ENCODE measurements at places on chromosomes 12 and 14. TPM values are rescaled to one million over a fixed set of nuclear protein-coding genes. Genes with fewer than 3 reads are reported as not detected.

GRCh38 chr14:23125933-23126524, 7.0 kb upstream of the CEBPE start:
- no peak for DNase-seq

Gene NEUROD4
- total RNA-seq, result not detected

Gene REM2
- total RNA-seq, result 7.9 TPM

DNA sequence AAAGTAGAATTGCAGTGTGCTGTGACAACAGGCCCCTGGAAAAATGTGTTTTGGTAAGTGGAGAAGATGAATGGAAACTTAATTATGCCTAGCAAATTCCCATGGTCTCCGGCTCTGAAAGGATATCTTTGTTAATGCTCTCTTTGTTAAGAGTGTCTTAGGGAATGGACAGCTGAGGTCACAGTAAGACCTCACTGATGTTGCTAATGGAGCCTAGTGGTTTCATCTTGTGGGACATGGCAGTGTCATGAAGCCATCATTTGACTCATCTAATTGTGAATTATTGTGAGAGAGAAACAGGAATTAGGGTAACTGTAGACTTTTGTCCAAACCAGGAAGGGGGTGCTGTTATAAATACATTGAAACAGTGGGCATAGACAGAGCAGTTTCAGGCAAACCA, 330.3 kb downstream of the TMTC2 start:
- no peak for DNase-seq

GRCh38 chr12:74999474-74999873, 210.2 kb downstream of the KCNC2 start:
- no peak for DNase-seq

Measured in T-cell (primary cell).